ENCODE measurements at places on chromosomes 2 and 18. TPM values are rescaled to one million over a fixed set of nuclear protein-coding genes. Genes with fewer than 3 reads are reported as not detected.

DNA sequence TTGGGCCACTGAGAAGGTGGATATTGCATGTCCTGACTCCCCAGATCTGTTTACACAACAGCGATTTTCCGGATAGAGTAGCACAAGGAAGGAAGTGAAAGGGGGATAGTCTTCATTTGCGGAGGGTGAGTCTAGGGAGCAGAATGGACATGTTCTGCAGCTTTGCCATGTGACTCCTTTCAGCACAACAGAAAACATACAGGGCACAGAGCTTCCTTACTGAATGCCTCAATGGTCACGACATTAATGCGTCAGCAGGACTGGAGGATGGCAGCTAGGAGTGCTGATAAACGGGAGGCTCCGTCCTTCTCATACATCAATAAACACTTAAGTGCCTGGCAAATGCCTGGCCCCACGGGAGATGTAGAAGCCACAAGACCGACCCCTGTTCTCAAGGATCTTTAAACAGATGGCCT lies 163.0 kb downstream of the FAM210A start:
- H3K36me3 ChIP-seq, result no peaks in the 10 kb centered on the region
- no peak for DNase-seq

The KYNU gene
- total RNA-seq, result 0.18 TPM

The RAPGEF4 gene
- total RNA-seq, result 0.78 TPM

DNA sequence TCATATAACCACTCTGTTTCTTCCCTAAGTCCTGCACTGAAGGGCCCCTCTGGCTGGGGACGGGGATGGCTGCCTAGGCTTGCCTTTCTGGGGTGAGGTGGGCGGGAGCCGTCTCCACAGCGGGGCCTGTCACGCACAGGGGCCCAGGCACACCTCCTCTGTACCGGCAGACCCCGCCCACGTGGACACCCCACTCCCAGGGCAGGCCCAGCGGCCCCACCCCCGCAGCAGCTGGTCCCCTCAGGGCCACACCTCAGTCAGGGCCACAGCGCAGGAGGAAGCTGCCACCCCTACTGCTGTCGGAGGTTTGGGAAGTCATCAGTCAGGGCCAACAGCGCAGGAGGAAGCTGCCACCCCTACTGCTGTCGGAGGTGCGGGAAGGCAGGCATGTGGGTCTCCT lies 257.6 kb upstream of the RAB6C start:
- DNase-seq, result no peak
- no peaks in the 10 kb centered on the region for H3K36me3 ChIP-seq
- no peak overlapping the region for H3K27ac ChIP-seq
- peaks cover 34% of the 10 kb centered on the region for H3K4me1 ChIP-seq

- H3K27me3 ChIP-seq, result no peaks in the 10 kb centered on the region
- no peaks in the 10 kb centered on the region for H3K4me1 ChIP-seq
- H3K27ac ChIP-seq, result no peak overlapping the region
- no peak overlapping the region for H3K4me3 ChIP-seq
- DNase-seq, result no peak
Observed at GRCh38 chr2:161386228-161386824, 29.8 kb upstream of the TBR1 start.

DNA sequence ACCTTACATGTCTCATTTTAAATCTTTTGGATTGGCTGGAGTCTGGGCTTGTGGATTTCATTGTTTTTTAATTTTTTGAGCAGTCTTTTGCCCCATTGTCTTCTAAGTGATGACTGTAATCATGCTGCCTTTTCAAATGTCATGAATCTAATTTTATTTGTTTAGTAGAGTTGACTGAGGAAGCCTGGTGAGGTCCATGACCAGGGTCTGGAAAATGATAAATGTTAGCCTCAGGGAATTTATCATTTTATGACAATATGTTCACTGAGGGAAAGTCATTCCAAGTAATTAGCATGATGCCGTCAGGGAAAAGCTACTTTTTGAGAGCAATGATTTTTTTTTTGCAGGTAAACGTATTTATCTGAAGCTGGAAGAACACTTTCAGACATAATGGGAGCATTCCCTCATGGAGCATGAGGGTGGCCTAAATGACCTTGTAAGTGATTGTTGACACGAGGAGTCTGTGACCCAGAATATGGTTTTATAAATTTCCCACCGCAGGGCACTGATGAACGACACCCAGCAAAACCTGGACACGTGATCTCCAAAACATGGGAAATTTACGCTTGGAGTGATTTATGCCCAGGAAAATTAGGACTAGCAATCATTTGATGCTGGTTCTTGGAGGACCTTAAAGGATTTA lies 155.3 kb upstream of the NABP1 start:
- no peak overlapping the region for H3K27ac ChIP-seq
- no peaks in the 10 kb centered on the region for H3K4me1 ChIP-seq
- DNase-seq, result no peak

DNA sequence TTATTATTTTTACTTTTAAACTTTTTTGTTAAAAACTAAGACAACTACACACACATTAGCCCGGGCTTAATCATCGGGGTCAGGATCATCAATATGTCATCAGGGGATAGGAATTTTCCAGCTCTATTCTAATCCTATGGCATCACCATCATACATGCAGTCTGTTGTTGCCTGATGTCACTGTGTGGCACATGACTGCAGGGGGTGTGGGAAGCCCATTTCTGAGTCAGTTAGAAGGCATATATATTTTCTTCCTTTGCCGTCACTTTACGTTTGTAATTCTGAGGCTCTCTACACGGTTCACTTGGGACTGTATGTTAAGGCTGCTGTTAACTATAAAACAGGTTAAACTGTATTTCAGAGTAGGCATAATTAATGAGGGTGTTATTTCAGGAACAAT lies 144.4 kb upstream of the ITGA6 start:
- no peak for DNase-seq
- no peaks in the 10 kb centered on the region for H3K27me3 ChIP-seq
- H3K36me3 ChIP-seq, result no peaks in the 10 kb centered on the region
- no peak overlapping the region for H3K4me3 ChIP-seq

The ZAP70 gene
- 0.64 TPM for total RNA-seq

Data from WTC11 (cell line).